ENCODE measurements at places on chromosomes 2 and 18.

DNA sequence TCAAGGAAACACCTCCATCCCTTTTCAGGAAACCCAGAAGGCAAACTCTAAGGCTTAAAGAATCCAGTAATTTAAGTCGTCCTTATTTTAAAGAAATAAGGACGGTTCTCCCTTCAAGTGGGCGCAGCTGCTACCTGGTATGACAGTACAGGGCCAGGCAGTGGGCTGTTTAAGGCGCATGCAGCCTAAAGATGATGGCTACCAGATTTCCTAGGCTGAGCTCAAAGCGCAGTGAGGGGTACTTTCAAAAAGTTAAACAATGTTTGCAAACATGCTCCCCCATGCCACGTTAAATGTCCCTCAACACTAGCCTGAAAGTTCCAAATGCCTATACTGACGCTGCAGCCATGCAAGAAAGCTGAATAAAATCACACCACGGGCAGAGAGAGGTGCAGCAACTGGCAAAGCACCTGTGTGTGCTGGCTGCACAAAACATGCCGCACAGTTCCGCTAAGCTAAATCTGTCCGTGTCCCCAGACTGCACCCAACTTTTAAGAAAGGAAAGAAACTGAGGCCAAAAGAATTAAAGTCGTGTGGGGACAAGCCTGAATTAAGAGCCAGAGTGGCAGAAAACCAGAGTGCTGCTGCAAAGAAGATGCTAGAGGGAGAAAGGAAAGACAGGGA is 583 bp downstream of the HIBCH start:
- peak overlapping the region; percentile 76 for H3K27ac ChIP-seq
- no peaks in the 10 kb centered on the region for H3K36me3 ChIP-seq
- H3K4me1 ChIP-seq = peaks cover 9% of the 10 kb centered on the region
- H3K27me3 ChIP-seq = no peaks in the 10 kb centered on the region
- H3K4me3 ChIP-seq = peak overlapping the region; percentile 77
- DNase-seq = no peak

GRCh38 chr2:137291836-137292570 is 526.7 kb downstream of the THSD7B start:
- no peaks in the 10 kb centered on the region for H3K4me1 ChIP-seq
- H3K27ac ChIP-seq = no peak overlapping the region
- DNase-seq = no peak
- no peak overlapping the region for H3K4me3 ChIP-seq

GRCh38 chr2:33068261-33068660 is 121.5 kb downstream of the LTBP1 start:
- H3K36me3 ChIP-seq = no peaks in the 10 kb centered on the region
- no peak overlapping the region for H3K4me3 ChIP-seq
- no peaks in the 10 kb centered on the region for H3K4me1 ChIP-seq

- no peaks in the 10 kb centered on the region for H3K4me1 ChIP-seq
- no peak overlapping the region for H3K27ac ChIP-seq
- 0 out of 2 replicates have a peak, but pooled peaks cover 3% of the 10 kb centered on the region for H3K36me3 ChIP-seq
- no peaks in the 10 kb centered on the region for H3K27me3 ChIP-seq
Measured at GRCh38 chr2:230162981-230163380, 56.8 kb downstream of the SP110 start.

- H3K4me3 ChIP-seq = no peak overlapping the region
- H3K27ac ChIP-seq = no peak overlapping the region
- 0 out of 2 replicates have a peak, but pooled peaks cover 3% of the 10 kb centered on the region for H3K27me3 ChIP-seq
Measured at GRCh38 chr2:15745907-15746702, 154.4 kb downstream of the DDX1 start.

DNA sequence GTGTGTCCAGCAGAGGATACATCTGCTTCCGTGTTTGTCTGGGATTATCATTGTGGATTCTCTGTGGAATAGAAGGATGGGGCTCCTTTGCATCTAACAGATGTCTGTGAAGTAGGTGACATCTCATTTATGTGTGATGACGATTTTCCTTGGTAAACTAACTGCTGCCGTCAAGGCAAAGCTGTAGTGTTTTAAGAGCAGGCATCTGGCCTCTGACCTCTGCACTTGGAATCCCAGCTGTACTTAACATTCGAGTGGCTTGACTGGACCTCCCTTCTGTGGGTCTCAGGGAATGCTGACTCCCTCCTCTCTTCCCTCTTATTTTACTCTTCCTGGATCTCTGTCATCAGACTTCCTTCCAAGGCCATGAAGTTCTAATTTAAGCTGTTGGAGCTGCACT is 56.4 kb downstream of the DCDC2C start:
- no peaks in the 10 kb centered on the region for H3K36me3 ChIP-seq
- no peak overlapping the region for H3K27ac ChIP-seq
- H3K4me3 ChIP-seq = no peak overlapping the region

DNA sequence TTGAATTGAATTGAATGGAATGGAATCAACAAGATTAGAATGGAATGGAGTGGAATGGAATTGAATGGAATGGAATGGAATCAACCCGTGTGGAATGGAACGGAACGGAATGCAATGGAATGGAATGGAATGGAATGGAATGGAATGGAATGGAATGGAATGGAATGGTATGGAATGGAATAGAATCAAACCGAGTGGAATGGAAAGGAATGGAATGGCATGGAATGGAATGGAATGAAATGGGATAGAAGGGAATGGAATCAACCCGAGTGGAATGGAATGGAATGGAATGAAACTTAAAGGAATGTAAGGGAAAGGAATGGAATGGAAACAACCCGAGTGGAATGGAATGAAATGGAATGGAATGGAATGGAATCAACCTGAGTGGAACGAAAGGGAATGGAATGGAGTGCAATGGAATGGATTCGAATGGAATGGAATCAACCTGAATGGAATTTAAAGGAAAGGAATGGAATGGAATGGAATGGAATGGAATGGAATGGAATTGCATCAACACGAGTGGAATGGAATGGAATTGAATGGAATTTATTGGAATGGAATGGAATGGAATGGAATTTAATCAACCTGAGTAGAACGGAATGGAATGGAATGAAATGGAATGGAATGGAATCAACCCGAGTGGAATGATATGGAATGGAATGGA is 1146.6 kb downstream of the RPIA start:
- H3K27me3 ChIP-seq = no peaks in the 10 kb centered on the region
- no peak for DNase-seq
- no peak overlapping the region for H3K27ac ChIP-seq
- H3K4me1 ChIP-seq = no peaks in the 10 kb centered on the region
- H3K36me3 ChIP-seq = no peaks in the 10 kb centered on the region
- H3K4me3 ChIP-seq = no peak overlapping the region

GRCh38 chr2:161063946-161064306 is 96.3 kb upstream of the TANK start:
- H3K4me3 ChIP-seq = no peak overlapping the region
- H3K4me1 ChIP-seq = no peaks in the 10 kb centered on the region
- no peaks in the 10 kb centered on the region for H3K36me3 ChIP-seq
- no peaks in the 10 kb centered on the region for H3K27me3 ChIP-seq
- DNase-seq = no peak

- peaks cover 55% of the 10 kb centered on the region for H3K4me1 ChIP-seq
- H3K4me3 ChIP-seq = no peak overlapping the region
- H3K27me3 ChIP-seq = no peaks in the 10 kb centered on the region
- peak; percentile 91 for DNase-seq
- peaks cover 25% of the 10 kb centered on the region for H3K36me3 ChIP-seq
Measured at GRCh38 chr2:96344011-96344410, 8.4 kb downstream of the NCAPH start.

- H3K36me3 ChIP-seq = no peaks in the 10 kb centered on the region
- no peaks in the 10 kb centered on the region for H3K27me3 ChIP-seq
- DNase-seq = no peak
- no peak overlapping the region for H3K27ac ChIP-seq
Measured at GRCh38 chr2:133942398-133942797, 311.5 kb upstream of the MGAT5 start.

DNA sequence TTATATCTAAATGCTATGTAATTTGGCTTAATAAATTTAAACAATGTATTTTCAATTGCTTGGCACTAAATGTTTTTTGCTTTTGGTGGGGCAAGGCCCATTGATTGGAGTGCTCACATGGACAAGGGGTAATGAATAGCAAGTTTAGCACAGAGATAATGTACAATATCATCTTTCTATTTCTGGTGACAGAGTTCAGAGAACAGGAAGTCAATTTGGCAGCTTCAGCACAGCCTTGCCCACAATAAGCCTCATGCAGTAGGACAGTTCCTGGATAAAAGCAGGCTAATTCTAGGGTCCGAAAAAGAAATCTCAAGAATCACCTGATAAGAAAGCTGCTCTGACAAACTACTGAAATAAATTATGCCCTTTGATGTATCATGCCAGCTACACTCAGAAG is 443.9 kb upstream of the FSHR start:
- no peak overlapping the region for H3K4me3 ChIP-seq
- no peaks in the 10 kb centered on the region for H3K27me3 ChIP-seq
- no peaks in the 10 kb centered on the region for H3K36me3 ChIP-seq
- H3K4me1 ChIP-seq = no peaks in the 10 kb centered on the region
- H3K27ac ChIP-seq = no peak overlapping the region

DNA sequence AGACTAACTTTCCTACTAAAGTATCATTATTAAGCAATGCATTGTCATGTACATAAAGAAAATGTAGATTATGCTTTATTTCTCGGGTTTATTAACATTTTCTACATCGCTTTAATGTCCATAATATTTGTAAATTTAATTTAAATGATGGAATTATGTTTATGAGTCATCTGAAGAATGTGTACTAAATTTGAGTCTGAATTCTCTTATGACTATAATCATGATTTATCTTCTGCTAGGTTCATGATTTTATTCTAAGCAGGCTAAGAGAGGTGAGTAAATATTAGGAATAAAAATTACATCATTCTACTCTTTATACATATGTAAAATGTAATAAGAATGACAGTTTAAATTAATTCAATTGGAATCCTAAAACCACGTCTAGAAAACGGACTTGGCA is 206.3 kb upstream of the NOL4 start:
- no peak overlapping the region for H3K27ac ChIP-seq
- no peaks in the 10 kb centered on the region for H3K36me3 ChIP-seq
- DNase-seq = no peak
- H3K4me3 ChIP-seq = no peak overlapping the region
- H3K27me3 ChIP-seq = no peaks in the 10 kb centered on the region

- H3K36me3 ChIP-seq = no peaks in the 10 kb centered on the region
- H3K27me3 ChIP-seq = no peaks in the 10 kb centered on the region
- H3K27ac ChIP-seq = no peak overlapping the region
- H3K4me3 ChIP-seq = no peak overlapping the region
Measured at GRCh38 chr2:203685081-203685621, 21.3 kb upstream of the CD28 start.

DNA sequence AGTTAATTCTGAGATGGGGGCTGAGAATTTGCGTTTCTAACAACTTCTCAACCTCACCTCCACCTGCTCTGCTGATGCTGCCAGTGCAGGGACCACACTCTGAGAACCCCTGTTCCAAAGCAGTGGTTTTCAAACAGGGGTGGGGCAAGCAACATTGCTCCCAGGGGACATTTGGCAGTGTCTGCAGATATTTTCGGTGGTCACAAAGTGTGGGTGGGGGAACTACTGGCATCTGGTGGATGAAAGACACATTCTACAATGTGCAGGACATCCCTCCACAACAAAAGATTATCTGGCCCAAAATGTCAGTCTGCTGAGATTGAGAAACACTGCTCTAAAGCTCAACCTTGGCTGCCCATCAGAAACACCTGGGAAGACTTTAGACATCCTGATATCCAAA is 188.7 kb upstream of the SATB2 start:
- DNase-seq = peak; percentile 16
- H3K36me3 ChIP-seq = no peaks in the 10 kb centered on the region
- no peak overlapping the region for H3K27ac ChIP-seq
- no peaks in the 10 kb centered on the region for H3K27me3 ChIP-seq
- H3K4me1 ChIP-seq = no peaks in the 10 kb centered on the region

DNA sequence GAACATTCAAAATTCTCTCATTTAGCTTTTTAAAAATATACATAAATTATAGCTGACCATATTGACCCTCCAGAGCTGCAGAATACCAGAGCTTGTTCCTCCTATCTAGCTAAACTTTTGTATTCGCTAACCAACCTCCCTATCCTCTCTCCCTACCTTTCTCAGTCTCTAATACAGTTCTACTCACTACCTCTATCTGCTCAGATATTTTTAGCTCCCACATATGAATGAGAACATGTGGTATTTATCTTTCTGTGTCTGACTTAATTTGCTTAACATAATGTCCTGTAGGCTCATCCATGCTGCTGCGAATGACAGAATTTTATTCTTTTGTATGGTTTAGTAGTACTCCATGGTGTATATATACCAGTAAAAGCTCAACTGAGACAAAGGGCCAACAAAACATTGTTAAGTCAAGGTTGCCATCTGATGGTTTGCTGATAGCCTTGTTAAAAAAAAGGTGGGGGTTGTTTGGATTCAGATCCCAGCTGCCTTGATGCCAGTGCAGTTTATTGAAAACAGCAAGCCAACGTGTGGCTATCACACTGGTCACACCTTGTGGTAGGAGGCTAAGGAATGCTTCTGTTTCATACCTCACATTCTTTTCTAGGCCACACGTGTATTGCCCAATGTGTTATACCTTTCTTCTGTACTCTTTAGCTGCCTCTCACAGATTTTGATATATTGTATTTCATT is 101.5 kb downstream of the VWA3B start:
- H3K4me3 ChIP-seq = no peak overlapping the region
- H3K4me1 ChIP-seq = no peaks in the 10 kb centered on the region
- H3K36me3 ChIP-seq = no peaks in the 10 kb centered on the region
- H3K27me3 ChIP-seq = no peaks in the 10 kb centered on the region
- DNase-seq = no peak
- no peak overlapping the region for H3K27ac ChIP-seq

- no peak overlapping the region for H3K27ac ChIP-seq
- H3K4me1 ChIP-seq = no peaks in the 10 kb centered on the region
- no peaks in the 10 kb centered on the region for H3K36me3 ChIP-seq
- DNase-seq = no peak
Measured at GRCh38 chr2:124254621-124255020, 229.5 kb downstream of the CNTNAP5 start.

DNA sequence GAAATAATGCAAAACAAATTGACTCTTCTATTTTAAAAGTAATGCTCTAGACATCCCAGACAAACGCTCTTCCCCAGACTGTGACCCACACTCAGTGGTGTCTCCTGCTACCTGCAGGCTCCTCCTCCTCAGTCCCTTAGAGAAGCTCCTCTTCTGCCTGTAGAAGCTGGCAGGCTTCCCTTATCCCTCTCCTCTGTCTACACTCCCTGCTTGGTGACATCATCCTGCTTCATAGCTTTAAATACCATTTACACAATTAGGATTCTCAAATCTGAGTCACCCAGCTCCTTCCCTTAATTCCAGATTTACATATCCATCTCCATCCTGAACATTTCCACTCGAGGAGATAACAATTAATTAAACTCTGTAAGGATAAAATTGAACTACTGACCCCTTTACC is 167.9 kb downstream of the FBXO15 start:
- no peaks in the 10 kb centered on the region for H3K4me1 ChIP-seq
- H3K27ac ChIP-seq = no peak overlapping the region
- H3K36me3 ChIP-seq = no peaks in the 10 kb centered on the region

DNA sequence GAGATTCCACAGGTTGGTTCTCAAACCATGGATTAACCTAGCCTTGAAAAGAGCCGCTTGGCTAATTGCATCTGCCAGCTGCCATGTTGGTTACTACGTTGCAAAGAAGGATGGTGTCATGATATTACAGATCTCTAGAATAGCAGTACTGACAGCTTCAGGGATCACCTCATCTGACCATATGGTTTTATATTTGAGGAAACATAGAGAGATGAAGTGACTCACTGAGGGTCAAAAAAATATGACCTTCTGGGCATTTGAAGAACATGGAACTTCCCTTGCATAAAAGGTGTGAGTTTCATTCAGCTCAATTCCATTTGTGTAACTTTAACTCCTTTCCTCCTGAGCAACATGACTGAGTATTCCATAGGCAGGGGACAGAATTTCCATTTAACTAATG is 242.3 kb downstream of the SETBP1 start:
- H3K36me3 ChIP-seq = no peaks in the 10 kb centered on the region
- H3K27me3 ChIP-seq = no peaks in the 10 kb centered on the region
- no peak for DNase-seq
- no peak overlapping the region for H3K27ac ChIP-seq
- no peak overlapping the region for H3K4me3 ChIP-seq
- H3K4me1 ChIP-seq = no peaks in the 10 kb centered on the region

Data from GM12878 (cell line).